Pancreas (tissue), 10 donors: ENCODE measurements at places on chromosomes 4 and X. TPM values are rescaled to one million over a fixed set of nuclear protein-coding genes. Genes with fewer than 3 reads are reported as not detected.

The MAGEB10 gene
- not detected for polyA plus RNA-seq

The FGFR3 gene
- 163 TPM for polyA plus RNA-seq

The FRMPD4 gene
- polyA plus RNA-seq: 0.23 TPM

The MAGEA2 gene
- polyA plus RNA-seq: not detected

The TCEAL5 gene
- 5.7 TPM for polyA plus RNA-seq

The SATL1 gene
- polyA plus RNA-seq: not detected

The IL2 gene
- not detected for polyA plus RNA-seq

The UGT2B10 gene
- not detected for polyA plus RNA-seq

The NSG1 gene
- polyA plus RNA-seq: 0.95 TPM

The TBC1D1 gene
- 23.2 TPM for polyA plus RNA-seq

The ADH1C gene
- polyA plus RNA-seq: 8.7 TPM

The CT83 gene
- not detected for polyA plus RNA-seq

The SCRG1 gene
- 0.14 TPM for polyA plus RNA-seq

The ADH1A gene
- 0.19 TPM for polyA plus RNA-seq

The PNMA6A gene
- 2.3 TPM for polyA plus RNA-seq

The SPIN2B gene
- polyA plus RNA-seq: 8.7 TPM

The ARHGAP10 gene
- polyA plus RNA-seq: 6.5 TPM

The MAOA gene
- polyA plus RNA-seq: 37.5 TPM

The REST gene
- polyA plus RNA-seq: 2.8 TPM

The OTUD6A gene
- polyA plus RNA-seq: not detected

The TRAM1L1 gene
- 5.0 TPM for polyA plus RNA-seq

The PAGE4 gene
- polyA plus RNA-seq: not detected

The CEP44 gene
- 6.1 TPM for polyA plus RNA-seq

The ARL9 gene
- polyA plus RNA-seq: 0.26 TPM

The WFS1 gene
- polyA plus RNA-seq: 28.7 TPM

The ZDHHC15 gene
- 0.46 TPM for polyA plus RNA-seq
